Activated CD4-positive, alpha-beta T cell treated with anti-CD3 and anti-CD28 coated beads, Interleukin-2, amount 50 U/mL, for 1 hour (primary cell): ENCODE measurements at places on chromosomes 5 and 9.

DNA sequence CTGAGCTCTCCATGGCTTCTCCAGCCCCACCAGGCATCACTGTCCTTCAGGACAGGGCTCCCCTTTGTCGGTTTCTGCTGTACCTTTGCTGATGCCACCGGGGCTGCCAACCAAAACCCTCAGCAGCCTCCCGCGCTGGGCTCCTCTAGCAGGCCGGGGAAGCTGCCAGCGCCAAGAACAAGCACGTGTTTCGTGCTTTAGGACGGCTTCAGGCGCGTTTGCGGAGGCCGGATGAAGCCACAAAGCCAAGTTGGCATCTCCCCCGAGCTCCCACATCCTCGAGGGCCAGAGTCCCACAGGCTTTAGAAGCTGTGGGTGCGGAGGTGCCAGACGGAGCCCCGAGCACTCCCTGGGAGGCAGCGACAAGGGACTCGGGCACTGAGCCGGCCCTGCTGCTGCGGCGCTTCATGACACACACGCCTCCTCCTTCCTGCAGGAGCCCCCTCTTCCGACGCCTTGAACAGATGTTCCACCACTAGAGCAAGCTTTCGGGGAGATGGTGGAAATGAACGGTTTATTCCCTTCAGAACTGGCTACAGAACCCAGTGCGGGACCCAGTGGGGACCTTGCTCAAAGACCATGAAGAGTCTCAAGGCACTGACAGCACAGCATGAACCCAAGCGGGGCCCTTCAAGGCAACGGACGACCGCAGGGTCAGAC is 36.7 kb downstream of the SARDH start:
- peak; percentile 48 for DNase-seq

DNA sequence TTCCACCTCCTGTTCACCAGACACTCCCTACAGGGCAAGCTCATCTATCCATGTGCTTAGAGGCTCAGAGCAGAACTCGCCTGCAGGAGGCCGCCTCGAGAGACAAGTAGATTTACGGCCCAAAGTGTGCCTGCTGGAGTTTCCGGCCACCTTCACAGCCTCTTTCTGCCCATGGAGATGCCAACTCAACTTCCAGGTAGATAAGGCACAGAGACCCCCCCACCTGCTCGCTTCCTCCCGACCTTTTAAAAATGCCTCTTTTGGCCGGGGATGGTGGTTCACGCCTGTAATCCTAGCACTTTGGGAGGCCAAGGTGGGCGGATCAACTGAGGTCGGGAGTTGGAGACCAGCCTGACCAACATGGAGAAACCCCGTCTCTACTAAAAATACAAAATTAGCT is 46.6 kb downstream of the EXD3 start:
- no peak for DNase-seq

- DNase-seq, result peak; percentile 39
Measured at GRCh38 chr5:43110606-43111170, 10.0 kb upstream of the ZNF131 start.

GRCh38 chr9:37036776-37037502 is 2.9 kb upstream of the PAX5 start:
- peak; percentile 43 for DNase-seq

- DNase-seq, result no peak
Measured at GRCh38 chr9:81717747-81718077, 28.4 kb upstream of the TLE1 start.

DNA sequence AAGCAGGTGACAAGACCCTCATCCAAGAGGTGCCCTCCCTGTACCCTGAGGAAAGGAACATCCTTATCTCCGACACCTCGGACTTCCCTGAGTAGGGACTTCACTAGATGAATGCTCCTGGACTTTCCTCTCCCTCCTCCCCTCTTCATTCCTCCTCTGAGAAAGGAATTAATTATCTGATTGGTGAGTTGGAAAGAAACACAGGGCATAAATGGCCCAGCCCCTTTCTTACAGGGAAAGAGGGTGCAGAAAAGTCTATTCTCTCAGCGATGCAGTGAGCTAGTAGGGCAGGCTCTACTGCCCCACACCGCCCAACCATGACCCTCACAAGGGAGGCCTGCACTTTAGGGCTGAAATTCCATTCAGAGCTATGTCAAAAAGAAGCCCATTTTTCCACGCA is 87.5 kb downstream of the TTC39B start:
- DNase-seq, result no peak

GRCh38 chr9:4980086-4980727 is 4.9 kb upstream of the JAK2 start:
- DNase-seq, result no peak

- no peak for DNase-seq
Measured at GRCh38 chr5:127085371-127085770, 12.1 kb upstream of the C5orf63 start.

GRCh38 chr9:34989003-34989945 is at the start of gene DNAJB5:
DNAJB5 (plus strand) TSS chr9:34989745; CDS start chr9:34990631, 886 bp downstream.
- DNase-seq, result peak; percentile 95

DNA sequence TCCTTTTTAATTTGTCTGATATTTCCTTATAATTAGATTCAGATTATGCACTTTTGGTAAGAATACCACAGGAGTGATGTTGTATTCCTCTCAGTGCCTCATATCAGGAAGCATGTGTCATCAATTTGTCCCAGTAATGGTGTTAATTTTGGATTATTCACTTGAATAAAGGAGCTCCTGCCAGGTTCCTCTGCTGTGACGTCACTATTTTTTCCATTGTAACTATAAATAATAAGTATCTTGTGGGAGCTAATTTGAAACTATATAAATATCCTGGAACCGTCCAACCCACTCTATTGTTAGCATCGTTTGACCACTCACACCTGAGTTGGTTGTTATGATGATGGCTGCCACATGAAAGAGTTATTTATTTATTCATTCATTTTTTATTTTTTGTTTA is 107.9 kb downstream of the INVS start:
- DNase-seq, result no peak
